Kidney (tissue), 22 donors: ENCODE measurements at places on chromosomes 3 and 15. TPM values are rescaled to one million over a fixed set of nuclear protein-coding genes. Genes with fewer than 3 reads are reported as not detected.

DNA sequence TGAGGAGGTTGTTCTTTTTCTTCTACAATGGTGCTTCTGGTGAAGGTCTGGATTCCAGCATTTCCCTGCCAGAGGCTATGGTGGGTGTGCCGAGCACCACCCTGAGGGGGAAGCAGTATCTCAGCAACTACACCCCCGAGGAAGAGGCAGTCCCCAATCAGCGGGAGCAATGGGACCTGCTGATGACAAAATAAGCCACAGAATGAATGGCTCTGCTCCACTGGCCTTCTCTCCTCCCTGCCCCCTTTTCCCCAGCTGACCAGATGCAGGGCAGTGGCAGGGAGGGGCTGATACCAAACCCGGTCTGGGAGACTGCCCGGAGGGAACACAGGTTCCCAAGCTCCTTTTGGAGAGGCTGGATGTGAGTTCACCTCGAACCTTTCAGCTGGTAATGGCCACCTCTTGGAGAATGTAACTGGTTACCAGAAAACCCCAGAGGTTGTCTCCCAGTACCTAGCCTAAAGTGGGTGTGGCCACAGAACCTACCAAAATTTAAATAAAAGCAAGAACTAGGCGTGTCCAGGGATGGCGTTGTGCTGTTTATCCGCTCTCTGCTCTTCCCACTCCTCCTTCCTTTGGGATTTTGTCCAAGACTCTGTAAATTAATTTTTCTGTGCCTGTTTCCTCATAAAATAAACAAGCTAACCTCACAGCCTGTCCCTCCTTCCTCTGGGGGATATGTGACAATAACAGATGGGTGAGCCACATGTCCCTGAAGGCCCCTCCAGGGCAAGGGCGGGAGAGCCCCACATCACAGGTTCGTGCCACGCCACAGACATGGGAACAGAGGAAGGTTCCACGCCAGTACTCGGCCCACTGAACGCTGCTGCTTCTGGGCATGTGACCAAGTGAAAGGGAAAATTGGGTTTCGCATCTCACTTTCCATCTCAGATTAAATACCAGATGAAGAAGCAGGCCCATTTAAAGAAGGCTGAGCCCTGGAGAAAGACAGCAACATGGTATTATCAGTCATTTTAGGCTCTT is 35.1 kb upstream of the SPTBN5 start:
- H3K36me3 ChIP-seq, result no peaks in the 10 kb centered on the region
- no peaks in the 10 kb centered on the region for H3K4me1 ChIP-seq
- peak; percentile 83 for DNase-seq
- no peak overlapping the region for H3K4me3 ChIP-seq

DNA sequence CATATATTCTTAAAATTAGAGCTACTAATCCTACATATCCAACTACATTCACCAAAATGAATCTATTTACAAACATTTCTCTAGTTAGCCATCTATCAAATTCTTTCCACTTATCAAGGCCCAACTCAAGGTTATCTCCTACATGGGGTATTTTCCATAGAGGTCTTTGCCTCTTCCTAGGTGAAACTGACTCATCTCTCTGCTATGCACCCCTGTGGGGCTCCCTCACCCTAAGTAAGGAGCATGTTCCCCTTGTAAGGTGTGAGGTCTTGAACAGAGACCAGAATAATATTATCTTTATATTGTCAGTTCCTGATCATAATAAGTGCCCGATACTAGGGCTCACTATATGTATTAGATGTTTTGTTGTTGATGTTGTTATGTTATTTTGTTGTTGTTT is 74.6 kb upstream of the TSC22D2 start:
- H3K27ac ChIP-seq, result no peak overlapping the region
- DNase-seq, result no peak
- no peaks in the 10 kb centered on the region for H3K4me1 ChIP-seq
- no peaks in the 10 kb centered on the region for H3K36me3 ChIP-seq
- no peak overlapping the region for H3K4me3 ChIP-seq

The PGBD4 gene
- 1.8 TPM for total RNA-seq

DNA sequence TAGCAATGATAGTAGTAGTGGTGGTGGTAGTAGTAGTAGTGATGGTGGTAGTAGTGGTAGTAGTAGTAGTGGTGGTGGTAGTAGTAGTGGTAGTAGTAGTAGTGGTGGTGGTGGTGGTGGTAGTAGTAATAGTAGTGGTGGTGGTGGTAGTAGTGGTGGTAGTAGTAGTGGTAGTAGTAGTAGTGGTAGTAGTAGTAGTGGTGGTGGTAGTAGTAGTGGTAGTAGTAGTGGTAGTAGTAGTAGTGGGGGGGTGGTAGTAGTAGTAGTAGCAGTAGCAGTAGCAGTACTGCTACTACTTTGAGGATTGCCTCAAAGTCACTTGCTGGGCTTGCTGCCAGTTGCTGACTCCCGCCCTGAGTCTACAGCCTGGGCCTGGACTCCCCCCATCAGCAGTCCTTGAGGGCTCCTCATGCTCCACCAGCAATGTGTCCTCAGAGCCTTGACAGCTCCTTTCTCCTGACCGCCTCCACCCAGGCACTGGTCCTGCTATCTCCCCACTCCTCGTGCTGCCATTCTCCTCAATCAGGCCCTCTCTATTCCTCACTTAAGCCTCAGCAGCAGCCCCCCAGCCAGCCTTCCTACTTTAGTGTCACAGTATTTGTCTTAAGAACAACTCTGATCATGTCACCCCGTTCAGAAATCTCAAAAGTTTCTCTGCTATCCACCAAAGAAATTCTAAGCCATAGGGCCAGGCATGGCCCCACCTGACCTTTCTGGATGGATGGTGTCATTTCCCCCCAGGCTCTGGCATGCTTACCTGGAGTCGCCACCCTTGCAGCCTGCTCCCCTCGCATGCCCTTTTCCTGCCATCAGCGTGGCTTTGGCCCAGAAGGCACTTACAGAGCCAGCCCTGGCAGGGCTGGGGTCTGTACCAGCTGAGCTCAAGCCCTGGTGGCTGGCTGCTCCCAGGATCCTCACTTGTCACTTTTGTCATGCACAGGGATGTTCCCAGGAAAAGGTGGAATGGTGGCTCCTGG is 45.6 kb downstream of the DLEC1 start:
- no peak overlapping the region for H3K4me3 ChIP-seq
- no peak overlapping the region for H3K27ac ChIP-seq
- no peaks in the 10 kb centered on the region for H3K27me3 ChIP-seq
- H3K36me3 ChIP-seq, result no peaks in the 10 kb centered on the region

The CP gene
- total RNA-seq, result 72.1 TPM

The LSAMP gene
- 3.5 TPM for total RNA-seq
